Left kidney (tissue), 8 donors: ENCODE measurements at places on chromosomes 12 and 14.

GRCh38 chr12:42846782-42847181 lies 257.2 kb upstream of the PRICKLE1 start:
- no peak for DNase-seq

- no peak for DNase-seq
Observed at GRCh38 chr12:12510141-12510540, 52.5 kb downstream of the DUSP16 start.

DNA sequence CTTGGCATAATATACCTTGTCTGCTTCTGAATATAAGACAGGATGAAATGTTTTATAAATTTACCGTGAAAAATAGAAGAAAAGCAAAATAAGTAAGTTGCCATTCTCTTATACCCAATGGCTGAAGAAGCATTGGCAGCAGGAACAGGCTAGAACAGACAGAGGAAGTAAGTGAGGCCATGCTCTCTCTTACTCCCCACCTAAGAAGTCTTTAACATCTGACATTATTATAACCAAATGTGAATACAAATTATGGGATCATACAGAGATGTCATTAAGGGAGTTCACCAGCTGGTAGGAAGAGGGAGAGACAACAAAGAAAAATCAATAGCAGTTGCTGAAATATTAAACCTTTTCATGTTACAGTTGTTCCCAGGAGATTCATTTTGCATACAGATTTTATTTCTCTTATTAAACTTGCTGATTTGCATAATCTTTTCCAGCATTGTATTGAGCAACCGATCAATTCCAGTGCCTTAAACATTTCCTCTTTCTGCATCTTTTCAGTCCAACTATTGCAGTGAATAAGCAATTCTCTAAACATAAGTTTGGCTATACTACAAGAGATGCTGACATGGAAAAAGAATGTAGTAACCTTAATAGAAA lies 270.6 kb downstream of the SLC6A15 start:
- no peak for DNase-seq

- no peak for DNase-seq
Observed at GRCh38 chr12:6582196-6582595, 14.1 kb upstream of the NOP2 start.

- no peak for DNase-seq
Observed at GRCh38 chr14:42316693-42317092, 710.0 kb downstream of the LRFN5 start.

- no peak for DNase-seq
Observed at GRCh38 chr12:57764662-57765002, 2.2 kb downstream of the CYP27B1 start.

GRCh38 chr12:93407054-93407962 lies 29.6 kb downstream of the NUDT4 start:
- no peak for DNase-seq

- DNase-seq, result no peak
Observed at GRCh38 chr12:47834199-47834903, 14.6 kb upstream of the HDAC7 start.

- peak; percentile 74 for DNase-seq
Observed at GRCh38 chr14:103185051-103186029, 62.1 kb downstream of the TNFAIP2 start.

- DNase-seq, result no peak
Observed at GRCh38 chr14:59328454-59328853, 136.7 kb downstream of the GPR135 start.

- no peak for DNase-seq
Observed at GRCh38 chr12:110079477-110080400, 31.4 kb upstream of the C12orf76 start.

DNA sequence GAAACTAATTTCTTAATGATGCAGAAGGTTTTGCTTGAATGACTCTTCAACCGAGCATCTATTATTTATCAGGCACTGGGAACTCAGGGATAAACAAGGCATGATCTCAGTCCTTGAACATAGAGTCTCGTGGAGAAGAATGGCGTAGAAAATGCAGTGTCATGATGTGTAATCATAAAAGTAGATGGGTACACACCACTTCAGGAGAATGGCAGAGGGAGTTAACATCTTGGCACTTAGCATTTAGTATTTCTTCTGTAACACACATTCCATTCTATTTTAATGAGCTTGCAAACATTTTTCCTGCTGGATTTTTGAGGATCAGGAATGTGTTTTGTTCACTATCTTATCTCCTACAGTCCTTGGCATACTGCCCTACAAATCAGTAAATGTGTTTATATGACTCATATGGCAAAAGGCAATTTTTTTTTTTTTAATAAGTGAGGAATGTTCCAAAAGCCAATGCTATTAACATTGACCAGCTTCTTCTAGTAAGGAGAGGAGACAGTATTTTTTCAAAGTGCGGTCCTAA lies 3.8 kb downstream of the TXNRD1 start:
- DNase-seq, result no peak

- DNase-seq, result no peak
Observed at GRCh38 chr12:45232756-45233372, 17.0 kb downstream of the ANO6 start.

DNA sequence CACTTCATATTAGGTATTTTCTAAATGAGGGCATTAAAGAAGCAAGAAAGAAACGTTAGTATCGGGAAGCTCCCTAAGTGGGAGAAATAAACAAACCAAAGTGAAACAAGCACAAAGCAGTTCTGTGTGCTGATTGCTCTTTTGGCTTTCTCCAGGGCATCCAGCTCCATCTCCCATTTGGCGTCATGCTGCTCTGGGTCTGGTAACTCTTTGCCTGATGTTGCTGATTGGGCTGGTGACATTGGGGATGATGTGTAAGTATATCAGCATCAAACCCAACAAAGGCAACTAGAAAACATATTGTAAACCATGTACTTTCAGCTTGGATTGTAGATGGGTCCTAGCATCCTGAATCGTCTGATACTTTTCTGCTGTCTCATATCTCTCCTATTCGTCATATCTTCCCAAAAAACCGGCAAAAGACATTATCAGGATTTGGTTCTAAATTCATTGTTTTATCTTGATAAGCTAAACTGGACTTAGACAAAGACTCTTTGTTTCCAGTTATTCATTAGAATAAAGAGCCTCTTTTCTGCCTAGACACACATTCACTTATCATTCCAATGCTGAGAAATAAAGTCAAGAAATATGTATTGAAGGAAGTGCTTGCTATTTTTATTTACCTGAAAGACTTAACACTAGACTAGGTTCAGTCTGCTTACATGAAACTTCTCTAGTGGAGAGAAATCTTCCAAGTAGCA lies 2.4 kb downstream of the CLEC12B start:
- DNase-seq, result no peak

DNA sequence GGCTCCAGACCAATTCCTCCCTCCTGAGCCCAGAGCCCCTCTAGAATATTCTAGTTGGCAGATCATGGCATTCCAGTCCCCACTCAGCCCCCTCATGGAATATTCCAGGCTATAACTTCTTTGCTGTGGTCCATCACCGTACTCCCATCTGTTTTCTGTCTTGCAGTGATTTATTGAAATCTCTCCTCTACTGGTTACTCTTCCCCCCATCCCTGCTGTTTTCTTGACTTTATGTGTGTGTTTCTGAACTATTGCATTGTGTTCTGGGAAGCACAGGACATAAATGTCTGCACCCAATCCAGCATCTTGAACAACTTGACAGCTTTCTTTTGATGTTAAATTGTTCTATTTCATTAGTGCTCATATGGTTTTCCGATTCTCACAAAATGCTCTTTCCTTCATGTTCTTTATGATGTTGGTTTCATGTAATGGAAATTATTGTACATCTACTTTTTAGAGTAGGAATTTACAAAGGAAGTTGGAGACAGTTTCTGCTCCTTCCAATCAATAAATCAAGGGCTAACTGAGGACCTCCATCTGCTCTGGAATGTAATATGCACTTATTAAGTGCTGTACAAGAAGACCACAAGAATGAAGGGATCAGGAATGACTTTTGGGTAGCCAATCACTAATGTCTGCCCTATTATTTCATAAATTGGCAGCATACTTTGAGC lies 26.3 kb downstream of the PDE6H start:
- peak; percentile 52 for DNase-seq

DNA sequence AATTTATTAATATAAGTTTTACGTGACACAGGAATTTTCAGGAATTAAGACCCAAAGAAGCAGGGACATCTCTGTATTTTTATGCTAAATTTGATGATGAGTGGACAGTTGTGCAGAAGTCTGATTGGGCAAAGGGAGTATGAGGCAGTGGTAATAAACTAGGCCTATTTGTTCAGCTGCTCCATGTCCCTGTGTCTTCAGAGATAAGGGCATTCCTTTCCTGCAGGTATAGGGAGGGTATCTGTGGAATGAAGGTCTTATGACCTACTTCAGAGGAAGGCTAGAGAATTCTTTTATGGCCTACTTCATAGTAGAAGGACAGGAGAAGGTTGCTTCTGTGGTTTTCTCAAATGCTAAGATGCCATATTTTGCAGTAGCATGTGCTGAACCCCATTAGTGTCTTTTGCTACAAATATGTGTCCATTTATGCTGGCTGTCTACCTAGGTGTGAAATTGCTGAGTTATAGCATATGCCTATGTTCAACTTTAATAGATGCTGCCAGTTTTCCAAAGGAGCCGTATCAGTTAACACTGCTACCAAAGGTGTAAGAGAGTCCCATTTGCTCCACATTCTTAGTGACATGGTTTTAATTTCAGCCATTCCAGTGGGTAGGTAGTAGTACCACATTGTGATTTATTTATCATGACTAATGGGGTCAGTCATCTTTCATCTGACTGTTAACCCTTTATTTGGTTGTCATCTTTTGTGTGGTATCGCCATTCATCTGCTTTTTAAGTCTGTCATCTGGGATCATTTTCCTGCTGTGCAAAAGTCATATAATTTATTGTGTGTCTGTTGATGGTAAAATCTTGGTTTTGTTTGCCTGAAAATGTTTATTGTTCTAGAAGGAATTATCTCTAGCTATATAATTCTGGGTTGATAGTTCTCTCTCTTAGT lies 410.7 kb upstream of the RGS6 start:
- no peak for DNase-seq

DNA sequence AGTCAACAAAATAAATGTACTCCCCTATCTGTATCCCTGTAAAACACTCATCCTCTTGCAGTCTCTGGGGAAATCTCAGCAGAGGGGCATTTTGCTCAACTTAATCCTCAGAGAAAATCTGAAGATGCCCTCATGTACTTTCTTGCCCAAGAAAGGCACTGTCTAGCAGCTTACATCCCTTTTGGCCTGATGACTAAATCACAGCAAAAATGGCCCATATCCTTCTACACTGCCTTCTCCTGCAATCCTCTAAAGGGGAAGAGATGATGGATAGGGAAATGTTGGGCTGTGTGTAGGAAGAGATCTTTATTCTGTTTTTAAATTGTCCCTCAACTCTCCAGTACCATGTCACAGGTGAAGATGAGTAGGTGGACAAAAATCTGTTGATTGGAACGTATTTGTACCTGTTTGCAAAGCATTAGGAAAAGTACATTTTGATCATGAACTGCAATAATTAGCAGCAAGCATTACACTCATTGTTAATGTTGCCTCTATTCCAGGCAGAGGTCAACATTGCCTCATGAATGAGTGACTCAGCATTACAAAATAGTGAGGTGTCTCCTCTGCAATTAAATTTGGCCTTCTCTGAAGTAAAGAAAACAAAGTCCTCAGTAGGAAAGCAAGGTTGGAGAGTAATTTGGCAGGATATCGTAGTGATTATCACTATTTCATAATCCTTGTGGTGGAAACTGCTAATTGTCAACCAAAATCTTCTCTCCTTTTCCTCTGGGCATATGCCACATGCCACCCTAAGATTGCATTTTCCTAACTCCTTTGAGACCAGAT lies 172.4 kb upstream of the CAND1 start:
- no peak for DNase-seq

GRCh38 chr12:63882844-63883243 lies 38.3 kb downstream of the SRGAP1 start:
- DNase-seq, result peak; percentile 62

- DNase-seq, result no peak
Observed at GRCh38 chr12:110922652-110923051, 2.3 kb upstream of the MYL2 start.

DNA sequence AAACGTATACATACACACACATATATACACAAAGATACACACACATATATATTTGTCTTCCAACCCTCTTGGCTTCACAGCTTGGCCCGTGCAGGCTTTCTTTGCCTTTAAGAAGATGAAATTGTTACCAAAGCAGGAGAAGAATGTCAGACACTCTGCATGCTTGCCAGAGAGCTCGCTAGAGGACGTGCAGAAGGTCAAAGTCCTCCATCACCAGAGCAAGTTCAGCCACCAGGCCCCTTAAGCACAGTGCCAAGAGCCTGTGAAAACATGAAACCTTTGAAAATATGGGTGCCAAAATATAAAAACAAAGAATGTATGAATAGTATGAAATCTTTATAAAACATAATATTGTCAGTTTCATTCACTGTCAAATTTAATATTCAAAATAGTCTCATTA lies 14.9 kb upstream of the MCRS1 start:
- DNase-seq, result no peak

GRCh38 chr14:61435563-61436337 lies 114.4 kb downstream of the PRKCH start:
- DNase-seq, result no peak

- no peak for DNase-seq
Observed at GRCh38 chr12:113407931-113408600, 4.4 kb upstream of the SDS start.

- no peak for DNase-seq
Observed at GRCh38 chr12:75827061-75827460, 204.5 kb downstream of the PHLDA1 start.

DNA sequence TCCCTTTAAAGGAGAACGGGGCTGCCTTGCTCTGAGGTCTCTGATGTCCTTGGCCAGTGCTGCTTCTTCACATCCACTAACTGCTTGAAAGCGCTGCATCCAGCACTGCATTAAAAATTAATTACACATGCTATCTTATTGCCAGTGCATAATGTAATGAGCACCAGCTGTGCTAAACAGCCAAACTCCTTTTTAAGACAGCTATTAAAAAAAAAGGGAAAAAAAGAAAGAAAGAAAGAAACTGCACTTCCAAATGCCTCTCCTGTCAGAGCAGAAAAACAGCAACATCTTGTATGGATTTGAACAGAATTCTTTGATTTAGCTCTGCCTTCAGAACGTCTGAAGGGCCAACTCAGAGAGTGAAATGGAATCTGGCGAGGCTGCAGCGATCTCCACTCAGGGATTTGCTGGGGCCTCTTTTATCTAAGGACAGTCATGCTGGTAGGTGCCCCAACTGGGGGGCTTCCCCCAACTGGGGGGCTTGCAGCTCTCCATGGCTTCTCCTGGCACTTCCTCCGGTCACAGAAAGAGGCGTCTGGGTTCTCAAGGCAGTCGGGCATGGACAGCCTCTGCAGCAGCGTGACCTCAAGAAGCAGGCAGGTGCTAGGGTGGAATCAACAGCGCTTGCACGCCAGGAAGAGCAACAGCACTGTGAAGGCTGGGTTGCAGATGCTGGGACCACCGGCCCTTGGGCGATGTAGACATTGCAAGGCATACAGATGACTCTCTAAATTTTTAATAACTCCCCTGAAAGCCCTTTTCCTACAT lies 46.4 kb downstream of the BCL11B start:
- no peak for DNase-seq

DNA sequence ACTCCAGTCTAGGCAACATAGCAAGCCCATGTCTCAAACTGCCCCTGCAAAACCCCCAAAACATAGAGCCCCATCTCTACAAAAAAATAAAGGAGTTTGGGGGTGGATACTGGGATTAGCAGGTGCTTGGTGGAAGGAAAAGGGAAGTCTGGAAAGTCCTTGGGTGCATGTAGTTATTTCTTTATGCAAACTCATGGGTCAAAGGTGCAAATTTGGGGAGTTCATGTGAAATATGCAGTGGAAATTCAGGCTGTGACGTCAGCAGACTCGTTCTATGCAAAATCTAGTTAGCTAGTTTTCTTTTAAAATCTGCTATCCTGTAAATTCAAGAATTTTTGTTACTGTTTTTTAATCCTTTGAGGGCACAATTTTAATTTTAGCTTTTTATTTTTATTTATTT lies 51.3 kb downstream of the GNS start:
- no peak for DNase-seq
